ENCODE measurements at places on chromosomes 4 and X.
A peak's percentile ranks its signal among the peaks of the same experiment; 100 is the strongest.

GRCh38 chrX:35809781-35810180 is 11.6 kb downstream of the MAGEB16 start:
- no peak for DNase-seq

DNA sequence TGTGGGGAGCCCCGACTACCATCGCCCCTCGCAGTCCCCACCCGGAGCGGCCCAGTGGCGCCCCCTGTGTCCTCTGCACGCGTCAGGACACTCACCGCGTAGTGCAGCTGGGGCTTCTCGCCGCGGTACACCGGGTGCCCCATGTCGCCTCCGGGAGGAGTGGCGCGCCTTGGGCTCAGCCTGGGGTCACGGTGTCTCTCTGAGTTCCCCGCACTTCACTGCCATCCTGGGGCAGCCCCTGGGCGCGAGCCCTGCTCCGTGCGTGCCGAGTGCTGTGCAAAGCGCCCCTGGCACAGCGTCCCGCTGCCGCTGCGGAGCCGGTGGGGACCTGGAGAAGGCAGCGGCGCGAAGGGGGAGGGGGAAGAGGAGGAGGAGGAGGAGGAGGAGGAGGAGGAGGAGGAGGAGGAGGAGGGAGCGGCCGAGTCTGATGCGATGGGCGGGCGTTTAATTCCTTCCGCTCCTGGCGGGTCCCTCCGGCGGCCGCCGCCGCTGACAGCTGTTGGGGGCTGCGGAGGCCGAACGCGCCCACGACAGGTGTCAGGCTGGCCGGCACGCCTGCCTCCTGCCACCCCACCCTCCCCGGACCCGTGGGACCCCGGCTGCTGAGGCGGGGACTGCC is 134.3 kb downstream of the AMELX start:
- DNase-seq: no peak

DNA sequence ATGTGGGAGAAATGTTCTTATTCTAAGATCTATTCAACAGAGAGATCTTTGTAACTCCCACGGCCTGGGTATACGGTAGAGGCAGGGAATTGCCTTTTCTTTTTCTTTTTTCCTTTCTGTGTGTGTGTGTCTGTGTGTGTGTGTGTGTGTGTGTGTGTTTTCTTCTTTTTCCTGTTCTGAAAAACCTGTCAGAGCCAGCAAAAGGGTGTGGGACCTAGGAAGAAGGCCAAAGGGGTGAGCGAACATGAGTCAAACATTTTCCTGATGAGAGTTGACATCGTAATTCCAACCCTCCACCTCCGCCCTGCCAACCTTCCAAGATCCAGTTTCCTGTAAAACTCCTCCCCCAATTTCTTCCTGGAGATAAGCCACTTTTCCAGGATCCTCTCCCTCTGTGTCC is 2.8 kb upstream of the CHIC2 start:
- peak; percentile 56 for DNase-seq

- DNase-seq: peak; percentile 33
These were observed 112.9 kb downstream of the KCNIP4 start for GRCh38 chr4:21835712-21836111.

DNA sequence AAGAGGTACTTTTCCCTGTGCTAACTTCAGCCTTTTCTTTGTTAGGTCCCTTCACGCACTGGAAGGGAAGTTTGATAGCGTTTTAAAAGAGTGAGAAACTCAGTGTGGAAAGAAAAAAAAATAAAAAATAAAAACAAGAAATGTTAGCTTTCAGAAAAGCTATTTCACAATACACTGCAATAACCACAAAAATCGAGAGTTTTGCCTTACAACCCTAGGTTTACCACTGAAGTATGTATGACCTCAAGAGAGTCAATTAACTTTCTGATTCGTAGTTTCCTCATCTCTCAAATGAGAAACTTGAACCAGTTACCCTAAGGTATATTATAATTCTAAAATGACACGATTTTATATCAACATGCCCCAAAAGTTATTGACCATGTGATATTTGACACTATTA is 93.9 kb upstream of the JADE1 start:
- DNase-seq: peak; percentile 79

DNA sequence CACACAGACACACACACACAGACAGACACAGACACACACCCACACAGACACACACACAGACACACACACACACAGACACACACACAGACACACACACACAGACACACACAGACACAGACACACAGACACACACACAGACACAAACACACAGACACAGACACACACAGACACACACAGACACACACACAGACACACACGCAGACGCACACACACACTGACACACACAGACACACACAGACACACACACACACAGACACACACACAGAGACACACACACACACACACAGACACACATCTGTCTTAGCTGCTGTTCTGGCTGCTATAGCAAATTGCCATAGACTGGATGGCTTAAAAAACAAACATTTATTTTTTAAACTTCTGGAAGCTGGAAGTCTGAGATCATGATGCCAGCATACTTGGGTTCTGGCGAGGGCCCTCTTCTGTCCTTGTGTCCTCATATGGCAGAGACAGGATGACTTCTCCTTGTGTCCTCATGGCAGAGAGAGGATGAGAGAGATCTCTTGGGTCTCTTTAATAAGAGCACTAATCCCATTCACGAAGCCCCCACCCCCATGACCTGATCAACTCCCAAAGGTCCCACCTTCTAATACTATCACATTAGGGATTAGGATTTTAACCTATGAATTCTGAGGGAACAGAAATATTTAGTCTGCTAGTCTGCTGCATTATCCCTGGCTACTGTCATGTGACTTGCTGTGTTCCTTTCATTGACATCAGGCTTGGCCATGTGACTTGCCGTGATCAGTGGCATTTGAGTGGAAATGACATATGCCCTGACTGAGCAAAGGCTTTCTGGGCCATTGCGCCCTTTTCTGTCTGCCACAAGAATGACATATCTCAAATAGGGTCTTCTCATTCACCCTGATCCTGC is 32.7 kb upstream of the RASGEF1B start:
- no peak for DNase-seq

- no peak for DNase-seq
These were observed 53.9 kb downstream of the BCOR start for GRCh38 chrX:40043895-40044294.

DNA sequence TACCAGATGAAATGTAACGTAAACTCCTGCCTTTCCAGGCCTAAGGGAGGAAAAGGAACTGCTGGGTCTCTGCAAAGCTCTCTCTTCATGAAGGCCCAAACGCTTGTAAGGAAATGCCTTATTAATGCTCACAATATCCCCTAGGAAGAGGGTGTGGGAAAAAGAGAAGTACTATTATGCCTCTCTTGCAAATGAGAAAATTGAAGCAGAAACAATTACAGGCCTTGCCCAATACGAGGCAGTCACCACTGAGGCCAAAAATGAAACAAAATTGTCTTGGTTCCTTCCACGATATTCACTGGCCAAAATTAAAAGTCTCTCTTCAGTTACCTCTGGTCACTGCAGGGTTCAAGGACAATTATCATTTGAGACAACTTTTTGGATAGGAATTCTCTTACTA is 3.2 kb downstream of the SCARB2 start:
- DNase-seq: no peak

DNA sequence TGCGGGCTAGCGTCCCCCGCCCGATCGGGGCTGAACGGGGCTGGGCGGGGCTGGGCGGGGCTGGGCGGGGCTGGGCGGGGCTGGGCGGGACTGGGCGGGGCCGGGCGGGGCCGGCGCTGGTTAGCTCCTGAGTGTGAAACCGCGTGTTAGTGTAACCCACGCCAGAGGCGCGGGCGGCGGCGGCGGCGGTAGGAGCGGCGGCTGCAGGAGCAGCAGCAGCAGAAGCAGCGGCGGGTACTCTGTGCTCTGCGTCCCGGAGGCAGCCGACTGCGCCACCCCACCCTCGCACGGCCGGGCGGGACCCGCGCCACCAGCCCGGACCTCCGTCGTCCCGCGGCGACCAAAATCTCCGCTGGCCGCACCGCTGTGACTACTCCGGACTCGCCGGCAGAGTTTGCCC is 128.1 kb downstream of the LAS1L start:
- DNase-seq: no peak

GRCh38 chr4:24949970-24950369 is 37.1 kb upstream of the CCDC149 start:
- DNase-seq: no peak

- DNase-seq: no peak
These were observed 40.6 kb upstream of the LSM6 start for GRCh38 chr4:146134761-146135445.

- DNase-seq: no peak
These were observed 392.0 kb upstream of the INTU start for GRCh38 chr4:127240764-127241105.

- no peak for DNase-seq
These were observed 152.7 kb downstream of the ANTXR2 start for GRCh38 chr4:79920163-79920853.

- peak; percentile 30 for DNase-seq
These were observed 109.9 kb upstream of the BCOR start for GRCh38 chrX:40207626-40208025.

- no peak for DNase-seq
These were observed 1.1 kb downstream of the SLC38A5 start for GRCh38 chrX:48468693-48469691.

GRCh38 chr4:19241895-19242294 is 1009.8 kb upstream of the SLIT2 start:
- no peak for DNase-seq

GRCh38 chr4:146178126-146178525 is 2.6 kb downstream of the LSM6 start:
- peak; percentile 18 for DNase-seq
